ENCODE measurements at places on chromosomes 13 and 19.
A peak's percentile ranks its signal among the peaks of the same experiment; 100 is the strongest.

DNA sequence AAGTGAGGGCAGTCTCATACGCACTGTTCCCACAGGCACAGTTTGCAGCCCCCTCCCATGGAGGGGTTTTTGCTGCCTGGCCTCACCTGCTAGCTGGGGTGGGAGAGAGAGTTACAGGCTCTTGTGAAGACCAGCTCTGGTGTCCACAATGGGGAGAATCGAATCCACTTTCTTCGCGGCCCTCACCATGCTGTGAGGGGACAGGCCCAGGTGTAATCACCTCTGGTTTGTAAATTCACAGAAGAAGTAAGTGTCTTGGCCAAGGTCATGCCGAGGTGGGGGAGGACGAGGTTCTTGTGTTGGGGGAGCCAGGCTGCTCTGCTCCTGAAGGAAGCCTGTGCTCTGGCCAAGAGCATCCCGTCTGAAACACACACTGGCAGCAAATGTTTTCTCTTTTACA, 39.5 kb downstream of the TEX29 start:
- no peak for DNase-seq

- no peak for DNase-seq
These were observed 529 bp downstream of the ZNF836 start for GRCh38 chr19:52170863-52171320.

DNA sequence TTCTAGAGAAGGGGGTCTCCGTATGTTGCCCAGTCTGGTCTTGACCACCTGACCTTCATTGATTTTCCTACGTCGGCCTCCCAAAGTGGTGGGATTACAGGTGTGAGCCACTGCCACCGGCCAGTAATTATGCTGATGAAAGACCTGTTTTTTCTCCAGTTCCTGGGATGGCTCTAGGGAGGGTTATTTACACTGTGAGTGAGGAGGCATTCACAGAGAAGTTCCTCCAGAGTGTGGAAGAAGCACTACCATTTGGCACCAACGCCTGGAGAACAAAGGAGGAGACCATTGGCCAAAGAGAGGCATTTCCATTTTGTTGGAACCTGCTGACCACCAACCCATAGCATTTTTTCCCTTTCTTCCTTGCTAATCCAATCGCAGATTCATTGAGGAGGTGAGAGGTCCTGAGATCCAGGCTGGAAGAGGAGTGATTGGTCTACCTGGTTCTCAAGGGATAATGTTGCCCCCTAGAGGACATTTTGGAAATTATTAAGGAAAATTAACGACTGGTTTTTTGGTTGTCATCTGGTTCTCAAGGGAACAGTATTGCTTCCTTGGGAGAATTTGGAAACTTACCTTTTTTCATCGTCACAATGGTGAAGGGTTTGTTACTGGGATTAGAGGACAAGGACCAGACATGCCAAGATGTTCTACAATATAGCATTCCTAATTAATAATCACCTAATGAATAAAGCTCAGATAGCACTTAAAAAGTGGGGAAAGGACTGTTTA, 5.5 kb upstream of the SAE1 start:
- peak; percentile 57 for DNase-seq

DNA sequence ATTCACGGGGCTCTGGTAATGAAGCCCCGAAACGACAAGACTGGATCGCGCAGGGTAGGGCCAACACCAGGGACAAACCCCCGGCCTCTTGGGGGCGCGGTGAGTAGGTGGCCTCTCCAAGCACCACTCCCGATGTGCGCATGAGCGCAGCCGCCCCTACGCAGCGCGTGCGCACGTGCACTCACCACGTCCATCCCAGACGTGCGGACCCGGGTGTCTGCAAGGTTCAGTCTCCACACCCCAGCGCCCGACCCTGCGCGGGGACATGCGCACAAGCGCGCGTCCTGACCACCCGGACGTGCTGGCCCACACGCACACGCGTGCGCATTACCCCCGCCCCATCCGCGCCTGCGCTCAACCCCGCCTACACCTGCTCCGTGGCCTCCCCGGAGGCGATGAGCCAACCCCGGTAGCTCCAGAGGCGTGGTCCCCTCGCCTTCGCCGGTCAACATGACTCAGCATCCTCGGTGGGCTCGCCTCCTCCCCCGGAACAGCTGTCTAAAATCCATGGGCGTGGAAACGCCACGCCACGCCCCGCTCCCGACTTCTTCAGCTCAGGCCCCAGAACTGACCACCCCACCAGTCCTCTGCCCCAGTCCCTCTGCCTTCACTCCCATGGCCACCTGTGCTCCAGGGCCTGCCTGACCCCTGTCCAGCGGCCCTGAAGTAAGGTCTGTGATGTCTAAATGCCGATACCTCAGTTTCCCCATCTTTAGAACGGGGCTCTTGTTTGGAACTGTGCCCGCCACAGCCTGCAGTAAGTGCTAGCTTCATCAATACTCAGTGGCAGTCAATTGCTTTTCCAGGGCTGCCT, 5.6 kb upstream of the GPI start:
- DNase-seq, result peak; percentile 95

- no peak for DNase-seq
These were observed 344.4 kb upstream of the PCDH9 start for GRCh38 chr13:67574320-67575233.

DNA sequence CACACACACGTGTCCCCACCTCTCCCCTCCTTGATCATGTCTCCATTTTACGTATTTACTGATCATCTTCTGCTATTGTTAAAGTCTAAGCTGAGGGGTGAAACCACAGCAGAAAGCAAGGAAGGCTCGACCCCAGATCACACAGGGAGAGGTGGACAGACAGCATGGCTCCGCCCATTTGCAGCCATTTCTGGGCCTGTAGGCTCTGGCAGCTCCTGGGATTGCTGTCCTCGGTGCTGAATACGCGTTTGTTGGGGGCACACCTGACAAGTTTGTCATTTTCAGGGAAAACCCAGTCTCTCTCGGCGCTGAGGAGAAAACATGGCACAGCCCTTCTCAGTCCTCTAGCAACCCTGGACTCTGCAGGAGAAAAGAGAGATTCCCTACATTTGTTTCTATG, 8.0 kb downstream of the TMEM86B start:
- DNase-seq, result no peak

DNA sequence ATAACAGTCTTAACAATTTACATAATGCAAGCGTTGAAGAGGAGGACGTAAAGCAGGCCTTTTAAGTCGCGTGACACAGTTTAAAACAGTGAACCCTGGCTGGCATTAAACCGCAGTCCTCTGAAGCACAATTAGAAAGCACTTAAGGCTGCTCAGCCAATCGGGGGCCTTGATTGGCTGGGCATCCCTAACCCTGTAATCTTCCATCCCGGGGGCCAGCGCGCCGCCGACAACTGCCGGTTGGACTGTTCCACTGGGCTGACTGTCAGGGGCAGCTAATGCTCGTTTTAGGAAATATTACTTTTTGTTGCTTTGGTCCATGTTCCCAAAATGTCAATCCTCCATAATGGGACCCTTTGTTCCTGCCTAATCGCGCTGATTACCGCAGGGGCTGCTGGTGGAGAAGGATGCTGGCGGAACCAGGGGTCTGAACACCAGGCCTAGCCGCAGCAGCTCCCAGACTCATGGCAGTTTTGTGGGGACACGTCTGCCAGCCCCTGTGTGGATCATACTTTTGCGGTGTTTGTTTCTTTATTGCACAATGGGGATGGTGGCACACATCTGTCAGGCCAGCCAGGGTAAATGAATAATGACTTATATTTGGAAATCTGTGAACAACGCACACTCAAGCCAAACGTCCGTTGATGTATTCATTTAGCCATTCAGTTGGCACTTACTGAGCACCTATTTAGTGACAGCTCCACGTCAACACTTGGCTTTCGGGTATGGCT, 127.1 kb upstream of the SPACA7 start:
- no peak for DNase-seq

GRCh38 chr19:310141-310651, 19.0 kb upstream of the PLPP2 start:
- no peak for DNase-seq

- no peak for DNase-seq
These were observed 2.5 kb upstream of the NR2F6 start for GRCh38 chr19:17248011-17248776.

- no peak for DNase-seq
These were observed 2841.1 kb upstream of the PCDH20 start for GRCh38 chr13:64256751-64257150.

DNA sequence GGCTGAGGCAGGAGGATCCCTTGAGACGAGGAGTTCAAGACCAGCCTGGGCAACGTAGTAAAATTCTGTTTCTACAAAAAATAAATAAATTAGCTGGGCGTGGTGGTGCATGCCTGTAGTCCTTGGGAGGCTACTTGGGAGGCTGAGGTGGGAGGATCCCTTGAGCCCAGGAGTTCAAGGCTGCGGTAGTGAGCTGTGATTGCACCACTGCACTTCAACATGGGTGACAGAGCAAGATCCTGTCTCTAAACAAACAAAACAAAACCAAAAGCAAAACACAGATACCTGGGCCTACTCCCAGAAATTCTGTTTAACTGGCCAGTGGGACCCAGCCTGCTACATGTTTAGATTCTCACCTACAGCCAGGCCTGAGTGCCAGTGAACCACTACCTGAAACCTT, 74.6 kb upstream of the MEDAG start:
- no peak for DNase-seq

DNA sequence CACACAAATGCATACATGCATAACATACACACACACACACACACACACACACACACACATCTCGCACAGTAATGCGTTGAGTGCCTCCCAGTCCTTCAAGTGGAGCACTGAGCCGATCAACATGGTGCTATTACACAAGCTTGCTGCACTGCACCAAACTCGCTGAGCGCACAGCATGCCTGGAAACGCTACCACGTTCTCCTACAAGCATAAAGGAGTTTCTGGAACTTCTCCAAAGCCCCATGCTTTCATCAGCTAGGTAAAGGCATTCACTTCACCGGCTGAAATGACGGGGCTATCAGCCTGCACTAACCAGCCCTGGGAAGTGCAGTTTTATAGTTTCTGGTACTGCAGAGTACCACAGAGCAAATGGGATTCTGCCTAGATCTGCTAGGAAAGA, 92.7 kb downstream of the FGF14 start:
- no peak for DNase-seq

DNA sequence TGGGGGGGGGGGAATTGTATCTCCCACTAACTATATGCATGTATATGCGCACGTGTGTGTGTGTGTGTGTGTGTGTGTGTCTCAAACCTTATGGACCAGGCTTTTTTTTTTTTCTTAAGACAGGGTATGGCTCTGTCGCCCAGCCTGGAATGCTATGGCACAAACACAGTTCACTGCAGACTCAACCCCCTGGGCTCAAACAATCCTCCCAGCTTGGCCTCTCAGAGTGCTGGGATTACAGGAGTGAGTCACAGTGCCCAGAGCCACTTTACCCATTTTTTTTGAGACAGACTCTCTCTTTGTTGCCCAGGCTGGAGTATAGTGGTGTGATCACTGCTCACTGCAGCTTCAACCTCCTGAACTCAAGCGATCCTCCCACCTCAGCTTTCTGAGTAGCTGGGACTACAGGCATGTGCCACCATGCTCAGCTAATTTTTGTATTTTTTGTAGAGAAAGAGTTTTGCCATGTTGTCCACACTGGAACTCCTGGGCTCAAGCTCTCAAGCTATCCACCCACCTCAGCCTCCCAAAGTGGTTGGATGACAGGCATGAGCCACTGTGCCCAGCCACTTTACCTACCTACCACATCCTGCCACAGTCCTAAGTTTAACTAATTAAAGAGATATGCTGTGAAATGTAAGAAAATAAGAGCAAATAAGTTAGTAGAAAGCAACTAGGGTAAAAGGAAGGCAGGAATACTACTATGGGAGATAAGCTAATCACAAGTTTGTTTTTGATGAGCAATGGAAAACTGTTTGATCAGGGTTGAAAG, 2.4 kb downstream of the ZMYM5 start:
- no peak for DNase-seq

DNA sequence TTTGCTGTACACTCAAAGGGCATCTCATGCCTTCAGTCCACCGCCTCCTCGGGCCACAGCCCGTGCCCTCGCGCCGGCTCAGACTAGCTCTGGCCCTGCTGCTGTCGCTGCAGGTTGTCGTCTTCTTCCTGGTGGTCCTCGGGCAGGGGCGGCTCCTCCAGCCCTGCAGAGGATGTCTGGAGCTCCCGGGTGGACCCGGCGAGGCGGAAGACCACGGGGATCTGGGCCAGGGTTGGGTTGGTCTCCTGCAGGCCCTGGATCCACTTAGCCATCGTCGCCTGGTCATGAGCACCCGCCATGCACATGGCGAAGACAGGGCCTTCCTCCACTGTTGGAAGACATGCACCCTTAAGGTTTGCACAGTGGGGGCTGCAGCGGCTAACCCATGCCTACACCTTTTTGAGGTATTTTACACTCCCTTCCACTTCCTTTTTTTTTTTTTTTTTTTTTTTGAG, 489 bp upstream of the ZNF653 start:
- DNase-seq, result no peak

GRCh38 chr13:43002021-43002420, 10.0 kb upstream of the EPSTI1 start:
- no peak for DNase-seq

DNA sequence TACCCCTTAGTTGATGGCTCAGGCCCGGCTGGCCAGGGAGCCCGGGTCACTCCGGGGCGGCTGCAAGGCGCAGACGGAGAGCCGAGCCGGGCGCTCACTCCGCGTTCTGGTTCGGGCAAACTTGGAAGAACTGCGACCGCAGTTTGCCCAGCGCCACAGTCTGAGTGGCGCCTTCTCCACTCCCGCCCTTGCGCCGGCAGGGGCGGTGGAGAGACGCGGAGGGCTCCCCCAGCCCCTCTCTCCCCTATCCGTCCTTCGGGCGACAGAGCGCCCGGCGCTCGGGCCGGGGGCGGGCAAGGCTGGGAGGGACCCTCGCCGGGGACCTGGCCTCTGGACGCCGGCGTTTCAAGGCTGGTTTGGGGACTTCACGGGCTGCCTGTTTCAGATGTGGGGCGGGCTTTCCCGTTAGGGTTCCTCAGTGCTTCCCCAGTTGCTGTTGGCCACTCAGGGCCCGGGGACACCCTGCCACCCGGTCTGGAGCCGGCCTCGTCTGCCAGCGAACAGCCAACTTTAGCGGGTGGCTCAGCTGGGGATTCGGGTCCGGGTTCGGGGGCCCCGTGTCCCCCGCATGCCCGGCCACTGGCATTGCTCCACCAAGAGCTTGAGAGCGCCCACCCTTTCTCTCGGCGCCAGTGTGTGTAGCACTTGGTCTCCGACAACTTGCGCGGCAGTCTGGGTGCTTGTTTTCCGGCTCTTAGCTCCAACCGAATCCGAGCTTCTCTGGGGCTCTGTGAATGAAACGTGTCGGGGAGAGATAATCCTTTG, 1.5 kb downstream of the GPC6 start:
- DNase-seq, result peak; percentile 77

- DNase-seq, result no peak
These were observed 1721.8 kb upstream of the SPRY2 start for GRCh38 chr13:82062772-82063171.

DNA sequence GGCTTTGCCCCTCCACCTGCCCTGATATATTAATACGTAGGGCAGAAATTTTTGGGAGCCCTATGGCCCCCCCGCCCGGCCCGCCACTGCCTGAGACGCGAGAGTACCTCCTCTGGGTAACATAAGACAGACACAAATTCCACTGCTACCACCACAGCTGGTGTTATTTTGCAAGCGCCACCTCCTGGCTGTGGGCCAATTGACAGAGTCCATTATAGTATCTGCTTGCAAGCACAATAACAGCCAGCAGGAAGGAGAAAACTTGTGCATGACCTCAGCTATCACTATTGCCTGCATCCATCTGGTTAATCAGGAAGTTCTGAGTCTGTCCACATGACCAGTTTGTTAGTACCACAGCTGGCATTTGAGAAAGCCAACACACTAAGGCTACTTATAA, 25.3 kb upstream of the OR10H2 start:
- DNase-seq, result peak; percentile 79

GRCh38 chr13:27830010-27830409, 37.7 kb downstream of the GSX1 start:
- DNase-seq, result no peak

GRCh38 chr19:2294687-2295335, 12.8 kb upstream of the PEAK3 start:
- DNase-seq, result peak; percentile 27

- peak; percentile 20 for DNase-seq
These were observed 1.1 kb downstream of the RPL36 start for GRCh38 chr19:5690955-5691821.

All from NCI-H2171 (cell line).